HEK293T (cell line): ENCODE measurements at places on chromosomes 13 and 19.

DNA sequence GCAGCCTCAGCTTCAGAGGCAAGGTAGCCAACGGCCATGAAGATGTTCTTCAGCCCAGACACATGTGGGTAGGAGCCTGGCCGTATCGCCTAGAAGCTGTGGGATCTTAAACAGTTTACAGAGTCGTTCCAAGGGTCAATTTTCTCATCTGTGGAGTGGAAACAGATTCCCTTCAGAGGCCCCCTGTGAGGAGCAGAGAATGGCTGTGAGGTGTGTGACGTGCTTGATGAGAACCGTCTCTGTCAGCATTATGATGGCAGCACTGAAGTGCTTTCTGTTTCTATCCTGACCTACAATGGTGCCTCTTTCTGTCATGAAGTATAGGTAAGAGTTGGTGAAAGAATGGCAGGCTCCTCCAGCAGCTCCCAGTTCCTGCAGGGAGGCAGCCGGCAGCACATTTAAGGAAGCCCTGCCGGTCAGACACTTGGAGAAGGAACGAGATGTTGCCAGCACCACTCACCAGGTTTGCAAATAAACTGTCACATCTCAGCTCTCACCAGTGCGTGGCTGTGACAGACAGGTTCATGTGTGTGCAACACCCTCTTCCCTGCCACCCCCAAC is 277.3 kb downstream of the FOXO1 start:
- DNase-seq, result no peak

DNA sequence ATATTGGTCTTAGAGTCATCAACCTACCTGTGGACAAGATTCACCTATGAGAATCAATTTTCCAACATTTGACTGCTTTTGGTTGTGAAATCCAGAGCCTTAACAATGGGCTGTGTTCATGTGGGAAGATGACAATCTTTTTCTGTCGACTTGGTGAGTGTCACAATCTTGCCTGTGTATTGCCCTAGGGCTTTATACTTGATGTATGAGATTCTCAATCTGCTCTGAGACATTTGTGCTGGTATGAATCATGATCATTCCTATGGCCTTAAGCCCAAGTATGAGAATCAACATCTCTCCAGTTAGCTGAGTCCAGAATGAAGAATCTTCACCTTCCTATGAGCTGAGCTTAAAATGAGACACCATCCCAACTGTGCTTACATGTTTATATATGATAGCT is 68.7 kb downstream of the ZNF726 start:
- no peak for DNase-seq

GRCh38 chr19:41689993-41690800 is 2.1 kb upstream of the CEACAM7 start:
- DNase-seq, result no peak

DNA sequence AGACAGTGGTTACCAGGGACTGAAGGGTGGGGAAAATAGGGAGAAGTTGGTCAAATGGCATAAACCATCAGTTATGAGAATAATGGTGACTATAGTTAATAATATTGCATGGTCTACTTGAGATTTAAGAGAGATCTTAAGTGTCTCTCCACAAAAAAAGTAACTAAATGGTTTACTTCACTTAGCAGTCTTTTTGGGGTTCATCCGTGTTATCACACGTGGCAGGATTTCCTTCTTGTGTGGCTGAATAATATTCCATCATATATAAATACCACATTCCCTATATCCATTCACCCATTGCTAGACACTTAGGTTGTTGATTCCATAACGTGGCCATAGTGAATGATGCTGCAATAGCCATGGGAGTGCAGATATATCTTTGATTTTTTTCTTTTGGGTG is 967.0 kb downstream of the UQCRFS1 start:
- DNase-seq, result no peak

- no peak for DNase-seq
Observed at GRCh38 chr19:16335226-16335625, 10.6 kb downstream of the KLF2 start.

- DNase-seq, result peak; percentile 92
Observed at GRCh38 chr19:5048091-5048726, 79.3 kb downstream of the KDM4B start.

GRCh38 chr19:32866564-32867265 is 2.9 kb downstream of the SLC7A9 start:
- no peak for DNase-seq

- DNase-seq, result no peak
Observed at GRCh38 chr13:27034678-27035111, 136.9 kb downstream of the USP12 start.

DNA sequence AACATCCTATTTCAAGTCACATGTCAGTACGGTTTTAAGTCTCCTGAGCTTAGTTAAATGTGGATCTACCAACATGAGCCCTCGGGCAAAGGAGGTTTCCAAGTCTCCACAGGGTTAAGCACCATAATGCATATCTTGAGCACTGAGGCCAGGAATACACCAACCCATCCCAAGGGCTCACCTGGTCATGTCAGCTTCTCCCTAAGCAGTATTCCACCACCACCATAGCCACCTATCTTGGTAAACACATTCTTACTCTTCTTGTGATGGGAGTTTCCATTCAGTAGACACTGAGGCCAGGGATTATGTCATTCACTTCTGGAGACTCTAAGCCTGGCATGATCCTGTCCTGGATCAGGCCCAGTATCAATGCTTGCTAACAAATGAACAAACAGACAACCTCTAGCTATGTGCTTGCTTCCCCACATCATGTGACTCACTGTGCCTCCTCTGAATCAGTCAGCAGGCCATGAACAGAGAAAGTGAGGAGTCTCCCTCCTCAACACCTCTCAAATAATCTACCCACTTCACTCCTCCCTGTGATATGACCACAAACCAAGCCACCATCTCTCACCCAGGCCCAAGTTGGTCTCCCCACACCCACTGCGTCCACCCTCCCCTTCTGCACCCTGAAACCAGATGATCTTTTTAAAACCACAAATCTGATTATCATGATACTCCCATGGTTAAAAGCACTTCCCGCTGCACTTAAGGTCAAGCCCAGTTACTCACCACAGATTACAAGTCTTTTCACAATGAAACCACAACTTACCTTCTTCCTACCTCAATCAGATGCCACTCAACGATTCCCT is 5.8 kb downstream of the PEG3 start:
- DNase-seq, result no peak

DNA sequence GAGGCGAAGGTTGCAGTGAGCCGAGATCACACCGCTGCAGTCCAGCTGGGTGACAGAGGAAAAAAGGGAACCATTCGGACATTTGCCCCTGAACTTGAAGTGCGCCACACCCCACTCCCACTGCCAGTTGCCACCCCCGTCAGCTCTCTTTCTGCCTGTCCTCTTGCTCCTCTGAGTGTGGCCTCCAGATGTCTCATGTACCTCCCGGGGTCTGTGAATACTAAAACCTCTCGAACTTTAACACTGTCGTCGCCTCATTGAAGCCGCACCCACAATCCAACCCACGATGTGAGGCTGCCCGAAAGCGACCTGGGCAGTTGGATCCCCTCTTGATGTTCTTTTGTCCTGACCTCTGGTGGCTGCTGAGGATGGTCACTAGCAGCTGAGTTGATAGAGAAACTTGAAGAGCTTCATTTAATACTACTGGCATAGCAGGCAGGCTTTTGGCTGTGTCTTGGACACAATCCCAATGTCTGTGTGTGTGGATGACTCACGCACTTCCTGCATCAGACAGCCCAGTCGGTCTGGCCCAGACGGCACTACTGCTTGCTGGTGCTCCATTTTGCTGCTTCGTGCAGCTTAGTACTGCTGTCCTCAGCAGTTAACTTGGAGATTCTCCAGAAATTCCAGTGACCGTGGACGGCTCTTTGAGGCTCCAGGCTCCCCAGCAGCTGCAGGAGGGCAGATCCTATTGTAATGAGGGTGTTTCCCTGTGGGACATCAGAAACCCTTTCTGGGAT is 4.2 kb downstream of the FPR3 start:
- DNase-seq, result no peak

- no peak for DNase-seq
Observed at GRCh38 chr19:40053491-40053890, 2.5 kb downstream of the ZNF780B start.

GRCh38 chr13:79226938-79227337 is 179.1 kb downstream of the RBM26 start:
- DNase-seq, result peak; percentile 50
